Heart left ventricle (tissue), 16 donors: ENCODE measurements at places on chromosomes 3 and 15. TPM values are rescaled to one million over a fixed set of nuclear protein-coding genes. Genes with fewer than 3 reads are reported as not detected.

GRCh38 chr3:15460891-15461531 lies 33.6 kb downstream of the EAF1 start:
- DNase-seq: no peak
- no peak overlapping the region for H3K27ac ChIP-seq

DNA sequence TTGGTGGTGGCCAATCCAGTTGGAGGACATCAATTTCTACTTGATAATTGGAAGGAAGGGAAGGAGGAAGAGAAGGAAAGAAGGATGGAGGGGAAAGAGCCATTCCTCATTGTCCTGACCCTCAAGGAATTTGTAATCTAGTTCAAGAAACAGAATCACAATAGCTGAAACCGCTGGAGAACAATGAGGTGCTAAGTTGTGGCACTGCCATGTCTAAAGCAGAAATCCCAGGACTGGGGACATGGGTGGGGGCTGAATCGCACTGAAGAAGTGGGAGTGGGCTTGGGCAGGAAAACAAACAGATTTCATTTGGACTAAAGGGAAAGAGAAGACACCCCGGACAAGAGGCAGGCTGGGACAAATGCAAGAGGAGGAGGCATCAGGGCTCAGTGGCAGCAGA lies 183.6 kb downstream of the UACA start:
- H3K27ac ChIP-seq: no peak overlapping the region
- no peak for DNase-seq
- no peaks in the 10 kb centered on the region for H3K36me3 ChIP-seq
- H3K4me1 ChIP-seq: no peaks in the 10 kb centered on the region
- peaks cover 2% of the 10 kb centered on the region for H3K27me3 ChIP-seq

DNA sequence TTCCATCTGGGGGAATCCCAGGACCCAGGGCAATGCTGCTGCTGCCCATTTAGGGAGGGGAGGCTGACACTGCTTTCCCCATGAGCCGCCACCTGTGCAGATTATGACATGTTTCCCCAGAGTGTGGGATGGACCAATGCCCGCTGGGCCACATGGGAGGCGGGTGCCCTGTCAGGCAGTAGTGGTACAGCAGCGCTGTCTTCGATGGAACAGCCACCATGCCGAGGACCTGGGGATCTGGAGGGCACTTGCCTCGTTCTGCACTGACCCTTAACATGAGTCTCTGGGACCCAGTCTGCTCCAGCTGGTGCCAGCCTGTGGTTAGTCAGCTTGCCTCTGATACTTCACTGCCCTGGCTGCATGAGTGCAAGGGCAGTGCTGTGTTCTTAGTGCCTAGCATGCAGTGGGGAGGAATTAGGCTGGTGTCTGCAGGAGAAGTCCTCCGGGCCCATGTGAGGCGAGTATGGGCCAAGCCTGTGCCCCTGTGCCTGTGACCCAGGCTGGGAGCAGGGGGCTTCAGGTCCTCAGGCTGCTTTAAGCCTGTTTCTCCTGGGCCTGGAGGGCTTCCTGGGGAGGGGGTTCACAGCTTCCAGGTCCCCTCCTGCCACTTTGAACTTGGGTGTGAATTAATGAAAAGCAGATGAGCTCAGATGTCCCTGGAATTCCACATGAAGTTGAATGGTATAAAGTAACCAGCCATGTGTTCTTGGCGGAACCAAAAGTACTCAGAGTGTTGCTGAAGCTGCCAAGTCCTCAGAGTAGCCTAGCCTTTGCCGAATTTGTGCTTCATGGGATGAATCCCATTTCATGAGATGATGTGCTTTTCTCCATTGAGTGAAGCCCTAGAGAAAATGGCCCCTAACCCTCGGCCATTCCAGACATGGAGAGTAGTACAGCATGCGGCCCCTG lies 22.9 kb downstream of the KLF13 start:
- peaks cover 4% of the 10 kb centered on the region for H3K36me3 ChIP-seq
- DNase-seq: peak; percentile 20

Gene ZNF774
- total RNA-seq: 6.9 TPM

GRCh38 chr3:127788451-127788909 lies 33.8 kb downstream of the MGLL start:
- H3K27me3 ChIP-seq: no peaks in the 10 kb centered on the region
- H3K4me1 ChIP-seq: peaks cover 67% of the 10 kb centered on the region
- no peak overlapping the region for H3K4me3 ChIP-seq

DNA sequence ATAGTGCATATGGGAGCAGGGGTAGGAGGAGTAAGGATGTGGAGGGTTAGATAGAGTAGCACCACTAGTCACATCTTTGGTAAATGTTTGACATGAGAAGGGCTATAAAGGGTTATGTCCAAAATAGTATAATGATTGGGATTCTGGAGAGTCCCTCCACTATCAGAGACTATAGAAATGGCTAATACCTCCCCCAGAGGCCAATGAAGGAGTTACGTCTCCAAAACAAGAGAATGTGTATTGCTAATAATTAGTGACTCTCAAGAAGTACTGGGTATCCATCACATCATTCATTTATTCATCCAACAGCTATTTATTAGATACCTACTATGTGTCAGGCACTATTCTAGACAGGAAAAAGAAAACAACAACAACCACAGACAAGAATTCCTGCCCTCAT lies 203.7 kb upstream of the UMPS start:
- H3K27me3 ChIP-seq: no peaks in the 10 kb centered on the region
- no peak overlapping the region for H3K4me3 ChIP-seq
- H3K27ac ChIP-seq: no peak overlapping the region
- no peaks in the 10 kb centered on the region for H3K4me1 ChIP-seq
- no peaks in the 10 kb centered on the region for H3K36me3 ChIP-seq

Gene GATA2
- 10.8 TPM for total RNA-seq

GRCh38 chr3:102614021-102614569 lies 179.3 kb downstream of the ZPLD1 start:
- no peaks in the 10 kb centered on the region for H3K36me3 ChIP-seq
- no peak overlapping the region for H3K4me3 ChIP-seq
- no peak overlapping the region for H3K27ac ChIP-seq
- no peaks in the 10 kb centered on the region for H3K4me1 ChIP-seq
- H3K27me3 ChIP-seq: no peaks in the 10 kb centered on the region

Gene CD200
- total RNA-seq: 1.3 TPM

Gene SEMA6D
- 23.2 TPM for total RNA-seq

DNA sequence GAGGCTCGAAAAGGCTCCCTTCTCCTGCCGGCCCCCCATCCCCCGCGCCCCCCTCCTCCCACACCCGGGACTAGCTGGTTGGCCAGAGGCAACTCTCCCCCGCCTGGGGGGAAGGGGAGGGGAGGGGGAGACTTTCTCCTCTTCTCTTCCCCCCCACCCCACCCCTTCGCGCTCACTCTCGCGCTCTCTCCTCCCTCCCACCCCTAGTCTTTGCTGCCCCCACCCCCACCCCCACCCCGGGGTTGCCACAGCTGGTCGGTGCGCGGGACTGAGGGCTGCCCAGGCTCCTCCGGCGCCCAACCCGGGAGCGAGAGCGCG lies 710 bp downstream of the MECOM start:
- H3K36me3 ChIP-seq: no peaks in the 10 kb centered on the region
- H3K4me3 ChIP-seq: peak overlapping the region; percentile 71
- H3K27ac ChIP-seq: peak overlapping the region; percentile 88
- peaks cover 40% of the 10 kb centered on the region for H3K4me1 ChIP-seq

Gene LTF
- 10.6 TPM for total RNA-seq

- H3K36me3 ChIP-seq: no peaks in the 10 kb centered on the region
- H3K27ac ChIP-seq: no peak overlapping the region
- H3K27me3 ChIP-seq: peaks cover 23% of the 10 kb centered on the region
- H3K4me1 ChIP-seq: no peaks in the 10 kb centered on the region
- no peak overlapping the region for H3K4me3 ChIP-seq
These were observed 8.5 kb upstream of the CTXND1 start for GRCh38 chr15:80260551-80260950.

DNA sequence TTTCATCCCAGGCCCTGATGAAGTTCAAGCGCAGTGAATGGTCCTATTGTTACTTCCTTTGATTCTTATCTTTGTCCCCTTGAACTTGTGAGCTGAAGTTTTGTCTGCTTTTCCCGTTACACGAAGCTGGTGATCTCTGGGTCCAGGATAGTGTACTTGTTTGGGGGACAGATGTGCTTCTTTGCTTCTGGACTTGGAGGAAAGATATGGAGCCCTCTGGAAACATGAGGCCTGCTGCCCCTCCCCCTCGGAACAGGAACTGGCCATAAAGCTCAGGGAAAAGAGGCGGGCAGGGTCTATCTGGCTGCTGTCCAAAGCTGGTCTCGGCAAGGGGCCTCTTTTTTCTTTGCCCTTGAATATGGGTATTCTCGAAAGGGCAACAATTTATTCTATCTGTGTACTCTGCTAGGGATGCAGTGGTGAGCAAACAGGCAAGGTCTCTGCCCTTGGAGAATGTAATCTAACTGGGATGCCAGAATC lies 47.6 kb downstream of the IDH2 start:
- no peak overlapping the region for H3K27ac ChIP-seq
- no peaks in the 10 kb centered on the region for H3K27me3 ChIP-seq
- H3K36me3 ChIP-seq: no peaks in the 10 kb centered on the region
- no peak overlapping the region for H3K4me3 ChIP-seq
- H3K4me1 ChIP-seq: peaks cover 23% of the 10 kb centered on the region
- no peak for DNase-seq

GRCh38 chr3:23867838-23868237 lies 49.0 kb downstream of the NKIRAS1 start:
- H3K27ac ChIP-seq: no peak overlapping the region
- no peak for DNase-seq
- H3K36me3 ChIP-seq: no peaks in the 10 kb centered on the region

Gene BTLA
- 0.29 TPM for total RNA-seq

DNA sequence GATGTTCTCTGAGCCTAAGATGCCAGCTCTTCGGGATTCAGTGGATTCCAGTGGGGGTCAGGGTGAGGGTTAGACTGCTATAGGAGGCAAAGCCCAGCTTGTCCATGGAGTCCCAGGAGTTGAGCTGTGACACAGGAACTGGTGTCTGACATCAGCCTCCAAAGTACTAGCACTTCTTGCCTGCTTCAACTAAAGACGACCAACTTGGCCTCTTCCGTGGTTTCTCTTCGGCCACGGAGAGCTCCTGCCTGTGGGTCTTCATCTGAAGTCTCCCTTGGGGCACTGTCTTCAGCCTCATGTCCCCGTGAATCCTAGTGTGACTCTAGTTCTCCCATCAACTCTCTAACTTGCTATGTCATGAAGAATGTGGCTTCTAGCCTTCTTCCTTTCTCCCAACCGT lies 12.8 kb upstream of the ACAN start:
- H3K27ac ChIP-seq: no peak overlapping the region
- DNase-seq: no peak
- no peaks in the 10 kb centered on the region for H3K4me1 ChIP-seq
- H3K27me3 ChIP-seq: peaks cover 6% of the 10 kb centered on the region

DNA sequence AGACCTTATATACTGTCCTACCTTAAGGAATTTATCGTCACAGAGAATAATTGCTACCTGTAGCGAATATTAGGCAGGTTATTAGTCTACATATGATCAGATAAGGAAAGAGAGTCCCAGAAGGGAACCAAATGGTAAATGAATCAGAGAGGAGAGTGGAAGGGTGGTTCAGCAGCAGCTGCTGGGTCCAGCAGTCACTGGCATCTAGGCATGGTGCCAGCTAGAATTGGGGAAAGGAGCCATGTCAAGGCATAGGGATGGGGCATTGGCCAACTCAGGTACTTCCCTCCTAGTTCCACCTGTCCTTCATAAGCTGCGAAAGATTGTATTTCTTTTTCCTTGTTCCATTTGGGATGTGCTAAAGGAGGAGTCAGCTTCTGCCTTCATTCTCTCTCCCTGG lies 23.4 kb downstream of the HACD3 start:
- H3K4me3 ChIP-seq: no peak overlapping the region
- peaks cover 42% of the 10 kb centered on the region for H3K36me3 ChIP-seq
- H3K4me1 ChIP-seq: no peaks in the 10 kb centered on the region
- no peak overlapping the region for H3K27ac ChIP-seq
- DNase-seq: no peak
- no peaks in the 10 kb centered on the region for H3K27me3 ChIP-seq

DNA sequence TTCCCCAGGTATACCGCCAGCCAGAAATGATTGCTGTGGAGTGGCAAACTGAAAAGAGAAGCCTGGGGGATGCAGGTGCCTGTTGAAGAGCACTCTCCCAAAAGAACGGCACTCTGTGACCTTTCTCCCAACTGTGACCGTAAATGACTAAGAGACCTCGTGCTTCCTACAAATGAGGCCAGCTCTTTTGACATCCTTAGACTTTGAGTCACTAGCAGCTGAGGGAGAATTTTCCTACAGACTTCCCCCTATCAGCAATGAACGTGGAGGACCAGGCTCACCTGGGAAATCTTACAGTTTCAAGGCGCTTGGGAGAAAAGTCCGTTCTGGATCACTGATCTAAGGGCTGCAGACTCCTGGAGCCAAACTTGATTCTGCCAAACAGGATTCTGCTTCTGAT lies 8.6 kb downstream of the AQP9 start:
- no peaks in the 10 kb centered on the region for H3K27me3 ChIP-seq
- no peak overlapping the region for H3K4me3 ChIP-seq
- no peak overlapping the region for H3K27ac ChIP-seq
- no peak for DNase-seq
- H3K36me3 ChIP-seq: no peaks in the 10 kb centered on the region

GRCh38 chr3:16079519-16079918 lies 95.0 kb upstream of the GALNT15 start:
- H3K27me3 ChIP-seq: no peaks in the 10 kb centered on the region
- H3K36me3 ChIP-seq: no peaks in the 10 kb centered on the region
- H3K4me3 ChIP-seq: no peak overlapping the region
- DNase-seq: no peak
- no peak overlapping the region for H3K27ac ChIP-seq

Gene STAC
- 0.44 TPM for total RNA-seq

- no peak for DNase-seq
- no peaks in the 10 kb centered on the region for H3K4me1 ChIP-seq
- H3K27ac ChIP-seq: no peak overlapping the region
- no peak overlapping the region for H3K4me3 ChIP-seq
These were observed 88.0 kb upstream of the ACKR4 start for GRCh38 chr3:132509096-132509495.

Gene GOLGA8S
- 0.39 TPM for total RNA-seq
